CD4-positive, alpha-beta T cell (primary cell): ENCODE measurements at places on chromosomes 4 and X. TPM values are rescaled to one million over a fixed set of nuclear protein-coding genes. Genes with fewer than 3 reads are reported as not detected.

Gene RAB41
- not detected for total RNA-seq

Gene TRO
- total RNA-seq, result 2.0 TPM

GRCh38 chr4:128347930-128348660 lies 60.5 kb upstream of the PGRMC2 start:
- H3K27me3 ChIP-seq, result no peaks in the 10 kb centered on the region
- DNase-seq, result no peak
- no peak overlapping the region for H3K4me3 ChIP-seq
- H3K36me3 ChIP-seq, result no peaks in the 10 kb centered on the region
- H3K4me1 ChIP-seq, result no peaks in the 10 kb centered on the region
- no peak overlapping the region for H3K27ac ChIP-seq

- DNase-seq, result no peak
- peaks cover 65% of the 10 kb centered on the region for H3K36me3 ChIP-seq
Observed at GRCh38 chrX:136221851-136222513, 29.2 kb downstream of the MAP7D3 start.

GRCh38 chrX:16924631-16925480 lies 21.6 kb upstream of the REPS2 start:
- H3K27ac ChIP-seq, result no peak overlapping the region
- no peak overlapping the region for H3K4me3 ChIP-seq
- H3K36me3 ChIP-seq, result no peaks in the 10 kb centered on the region

DNA sequence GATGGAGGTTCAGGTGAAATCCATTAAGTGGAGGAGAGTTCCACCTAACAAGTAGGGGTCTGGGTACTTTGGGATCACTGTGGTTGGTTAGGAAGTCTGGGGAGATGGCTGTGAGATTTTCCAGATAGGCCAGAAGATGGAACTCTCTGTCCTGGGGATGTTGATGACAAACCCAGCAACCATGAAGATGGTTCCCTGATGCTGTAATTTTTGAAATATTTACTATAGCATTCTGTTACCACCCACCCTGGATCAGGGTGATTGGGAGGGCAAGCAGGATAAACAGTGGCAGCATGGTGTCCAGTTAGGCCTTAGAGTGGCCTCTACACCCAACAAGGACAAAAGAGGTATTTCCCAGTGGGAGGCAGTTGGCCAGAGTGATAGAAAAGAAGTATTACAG lies 15.9 kb upstream of the NELFA start:
- no peak overlapping the region for H3K4me3 ChIP-seq
- H3K4me1 ChIP-seq, result no peaks in the 10 kb centered on the region
- no peak for DNase-seq
- no peaks in the 10 kb centered on the region for H3K36me3 ChIP-seq
- no peak overlapping the region for H3K27ac ChIP-seq
- H3K27me3 ChIP-seq, result peaks cover 7% of the 10 kb centered on the region

DNA sequence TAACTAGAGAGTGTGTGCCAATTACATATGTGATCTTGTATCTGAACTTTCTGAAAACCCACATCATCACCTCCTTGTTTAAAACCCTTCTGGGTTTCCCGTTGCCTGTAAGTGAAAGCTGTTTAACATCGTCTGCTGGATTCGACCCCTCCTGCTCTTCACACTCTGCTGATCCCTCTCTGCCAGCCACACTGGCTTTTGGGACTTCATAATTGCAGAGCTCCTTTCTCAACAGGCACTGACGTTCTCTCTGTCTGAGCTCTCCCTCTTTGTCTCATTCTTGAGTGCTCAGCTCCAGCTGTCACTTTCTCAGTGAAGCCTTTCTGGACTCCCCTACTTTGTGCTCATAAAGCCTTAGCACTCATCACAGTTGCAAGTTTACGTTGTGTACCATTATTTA lies 153.9 kb downstream of the CEP135 start:
- DNase-seq, result no peak
- no peaks in the 10 kb centered on the region for H3K4me1 ChIP-seq
- H3K27me3 ChIP-seq, result no peaks in the 10 kb centered on the region
- H3K27ac ChIP-seq, result no peak overlapping the region
- H3K4me3 ChIP-seq, result no peak overlapping the region

DNA sequence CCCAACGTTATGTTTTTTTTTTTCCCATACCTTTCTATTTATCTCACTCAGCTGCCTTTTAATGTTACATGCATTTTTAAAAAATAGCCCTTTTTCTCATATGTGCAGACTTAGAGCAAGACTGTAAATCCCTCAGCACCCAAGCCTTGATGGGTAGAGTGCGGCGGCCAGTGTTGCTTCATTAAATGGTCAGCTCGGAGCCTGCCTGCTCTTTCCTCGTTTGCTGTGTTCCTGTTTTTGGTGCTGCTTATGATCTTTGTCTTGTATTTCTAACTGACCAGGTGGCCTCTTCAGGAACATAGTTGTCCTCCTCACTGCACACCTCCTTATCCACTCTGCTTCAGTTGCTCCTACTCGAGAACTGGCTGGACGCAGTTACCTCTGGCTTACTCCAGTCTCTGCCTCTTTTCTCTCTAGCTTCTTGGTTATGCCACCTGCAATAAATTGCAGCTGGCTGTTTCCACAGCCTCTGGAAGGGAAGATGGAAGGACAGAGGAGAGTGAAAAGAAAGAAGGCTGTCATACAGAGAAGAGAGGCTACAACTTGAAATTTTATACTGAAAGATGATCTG lies 10.7 kb downstream of the RBPJ start:
- H3K4me3 ChIP-seq, result no peak overlapping the region
- H3K4me1 ChIP-seq, result peaks cover 4% of the 10 kb centered on the region
- no peak for DNase-seq
